AML-193 (cell line): ENCODE measurements at places on chromosomes 1 and 21.

DNA sequence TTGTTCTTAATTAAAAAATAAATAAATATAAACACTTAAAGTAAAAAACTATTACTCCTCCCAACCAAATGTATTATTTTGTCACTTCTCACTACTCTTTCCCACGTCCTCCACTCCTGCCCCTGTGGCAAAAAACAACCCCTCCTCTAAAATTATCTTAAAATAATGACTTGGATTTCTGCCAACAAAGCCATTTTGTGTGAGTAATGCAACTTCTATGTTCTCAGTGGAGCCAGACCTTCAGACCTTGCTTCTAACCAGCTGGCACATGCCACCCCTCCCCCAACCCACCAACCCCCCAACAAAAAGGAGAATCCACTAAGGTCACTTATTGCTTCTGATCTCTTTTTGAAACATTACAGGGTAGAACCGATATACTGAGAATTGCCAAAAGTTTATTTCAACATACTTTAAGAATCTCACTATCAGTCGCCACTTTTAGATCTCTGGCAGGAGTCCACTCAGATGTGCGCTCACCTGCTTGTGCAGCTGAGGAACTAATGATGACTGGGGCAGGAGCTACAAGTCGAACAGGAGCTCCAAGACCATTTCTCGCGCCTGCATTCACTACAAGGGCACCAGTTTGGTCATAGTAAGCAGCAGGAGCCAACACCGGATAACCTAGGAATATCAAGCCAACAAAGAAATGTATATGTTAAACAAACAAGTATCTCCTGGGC lies 58.3 kb upstream of the SDC3 start:
- no peak for DNase-seq

DNA sequence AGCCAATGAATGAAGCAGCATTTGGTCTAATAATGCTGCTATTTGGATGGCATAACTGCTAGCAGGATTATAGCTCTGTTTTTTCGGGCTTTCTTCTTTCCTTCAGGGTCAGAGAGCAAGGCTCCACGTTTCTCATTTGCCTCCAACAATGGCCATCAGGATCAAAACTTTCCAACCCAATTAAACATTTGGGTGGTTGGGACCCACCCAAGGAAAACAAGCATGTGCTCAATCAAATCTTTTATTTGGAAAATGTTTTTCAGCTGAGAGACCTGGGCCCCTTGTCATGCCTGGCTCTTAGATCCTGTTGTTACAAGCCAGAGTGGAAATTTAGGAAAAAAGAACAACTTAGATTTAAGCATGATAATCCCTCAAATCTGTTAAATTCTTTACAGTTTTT lies 373.1 kb upstream of the USP24 start:
- no peak for DNase-seq

DNA sequence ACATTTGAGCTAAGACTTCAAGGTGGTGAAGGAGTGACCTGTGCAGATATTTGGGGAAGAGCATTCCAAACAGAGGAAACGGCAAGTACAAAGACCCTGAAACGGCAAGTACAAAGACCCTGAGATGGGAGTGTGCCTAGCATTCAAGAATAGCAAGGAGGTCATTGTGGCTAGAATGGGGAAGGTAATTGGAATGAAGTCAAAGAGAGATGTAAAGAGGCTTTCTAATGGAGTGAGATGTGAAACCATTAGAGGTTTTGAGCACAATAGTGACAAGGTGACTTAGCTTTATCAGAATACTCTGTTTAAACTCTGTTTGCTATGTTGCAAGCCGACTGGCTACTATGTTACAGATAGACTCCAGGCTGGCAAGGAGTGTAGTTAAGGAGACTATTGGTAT lies 4.4 kb downstream of the CDC7 start:
- no peak for DNase-seq

- no peak for DNase-seq
Observed at GRCh38 chr1:18278946-18279345, 171.3 kb downstream of the IGSF21 start.

DNA sequence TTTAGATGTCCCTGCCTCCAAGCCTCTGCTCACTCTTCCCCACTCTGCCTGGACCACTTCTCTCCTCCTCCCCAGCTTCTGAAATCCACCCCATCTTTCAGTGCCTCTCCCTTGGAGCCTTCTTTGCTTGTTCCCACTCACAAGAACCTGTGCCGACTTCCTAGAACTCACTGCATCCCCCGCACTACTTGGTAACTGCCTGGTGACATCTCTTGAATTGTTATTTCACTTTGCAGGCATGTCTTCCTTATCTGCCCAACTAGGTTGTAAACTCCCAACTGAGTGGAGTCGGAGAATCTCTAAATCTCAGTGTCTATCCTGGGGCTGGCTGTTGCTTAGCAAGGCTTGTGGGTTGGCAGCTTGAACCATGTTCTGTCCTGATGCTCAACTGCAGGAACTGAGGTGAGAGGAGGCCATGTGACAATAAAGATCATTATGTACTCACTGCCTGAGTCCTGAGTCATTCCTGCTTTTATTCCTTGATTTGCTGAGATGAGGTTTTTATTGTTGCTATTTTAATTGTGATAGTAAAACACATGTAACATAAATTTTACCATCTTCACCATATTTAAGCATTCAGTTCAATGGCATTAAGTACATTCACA lies 3.9 kb downstream of the KPRP start:
- no peak for DNase-seq
